ENCODE measurements at places on chromosomes 2 and 18.

- DNase-seq = peak; percentile 2
These were observed 37.1 kb downstream of the FAM161A start for GRCh38 chr2:61816480-61817355.

DNA sequence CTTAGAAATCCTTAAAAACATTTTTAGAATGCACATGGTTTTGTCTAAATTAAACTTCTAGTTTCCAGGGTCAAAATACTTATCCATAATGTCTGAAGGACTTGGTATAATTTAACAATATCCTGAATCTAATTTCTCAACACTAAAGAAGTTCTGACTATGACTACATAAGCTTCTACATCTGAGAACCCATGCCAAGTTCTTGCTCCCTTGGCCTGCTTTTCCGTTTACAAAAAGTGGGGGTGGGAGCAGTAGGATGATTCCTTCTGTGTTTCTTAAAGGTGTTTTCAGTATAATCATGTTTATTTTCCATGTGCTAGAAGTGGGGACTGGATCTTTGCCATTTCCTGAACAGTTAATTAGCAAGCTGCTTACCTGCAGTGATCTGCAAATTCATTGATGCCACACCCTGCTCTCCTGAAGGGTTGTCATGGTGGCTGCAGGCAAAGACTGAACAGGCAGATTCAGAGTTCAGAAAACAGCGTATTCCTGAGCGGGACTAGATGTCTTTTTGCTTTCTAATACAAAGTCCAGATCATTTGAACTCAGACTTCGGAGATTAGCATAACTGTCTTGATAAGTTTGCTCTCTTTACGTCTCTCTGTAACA is 36.2 kb downstream of the ADNP2 start:
- peak; percentile 70 for DNase-seq

DNA sequence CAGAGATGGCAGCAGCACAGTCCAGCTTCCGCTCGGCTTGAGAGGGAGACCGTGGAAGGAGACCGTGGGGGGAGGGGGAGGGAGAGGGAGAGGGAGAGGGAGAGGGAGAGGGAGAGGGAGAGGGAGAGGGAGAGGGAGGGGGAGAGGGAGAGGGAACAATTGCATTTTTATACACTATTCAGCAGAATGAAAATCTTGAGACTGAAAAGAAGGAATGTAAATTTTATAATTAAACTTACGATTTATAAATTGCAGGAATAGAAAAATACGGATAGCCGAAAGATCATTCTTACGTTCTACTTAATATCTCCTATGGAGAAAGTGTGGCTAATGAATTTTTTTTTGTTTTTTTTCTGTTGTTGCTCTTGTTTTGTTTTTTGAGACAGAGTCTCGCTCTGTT is 12.5 kb upstream of the COLEC12 start:
- no peak for DNase-seq

- no peak for DNase-seq
These were observed 62.6 kb downstream of the ODC1 start for GRCh38 chr2:10385501-10385900.

DNA sequence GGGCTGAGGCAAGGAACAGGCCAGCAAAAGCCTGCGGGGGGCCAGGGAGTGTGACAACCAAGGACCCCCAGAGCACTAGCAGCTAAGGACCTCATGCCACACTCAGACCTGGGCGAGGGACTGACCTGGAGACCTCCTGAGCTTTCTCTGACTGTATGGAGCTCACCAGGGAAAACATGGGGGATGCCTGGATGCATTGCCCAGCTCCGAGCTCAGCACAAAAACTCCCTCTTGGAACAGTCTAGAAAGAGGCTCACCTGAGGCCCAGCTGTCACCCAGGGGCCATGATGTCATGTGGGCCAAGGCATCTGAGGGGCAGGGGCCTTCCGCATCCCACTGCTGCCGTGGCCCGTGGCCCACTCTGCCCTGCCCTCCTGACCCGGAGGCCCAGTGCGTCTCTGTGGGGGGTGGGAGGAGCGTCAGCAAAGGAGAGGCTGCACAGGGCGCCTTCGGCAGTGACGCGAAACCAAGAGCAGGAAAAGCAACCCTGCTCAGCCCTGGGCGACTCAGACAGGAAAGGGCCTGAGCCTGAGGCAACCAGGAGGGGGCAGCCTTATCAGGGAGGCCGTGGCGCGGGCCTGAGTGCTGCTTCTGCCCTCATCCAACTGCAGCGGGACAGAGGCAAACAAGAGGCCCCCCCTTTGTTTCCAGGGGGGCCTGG is 57.3 kb upstream of the ALPP start:
- no peak for DNase-seq

- DNase-seq = peak; percentile 45
These were observed 63.7 kb downstream of the BABAM2 start for GRCh38 chr2:27954221-27954673.

DNA sequence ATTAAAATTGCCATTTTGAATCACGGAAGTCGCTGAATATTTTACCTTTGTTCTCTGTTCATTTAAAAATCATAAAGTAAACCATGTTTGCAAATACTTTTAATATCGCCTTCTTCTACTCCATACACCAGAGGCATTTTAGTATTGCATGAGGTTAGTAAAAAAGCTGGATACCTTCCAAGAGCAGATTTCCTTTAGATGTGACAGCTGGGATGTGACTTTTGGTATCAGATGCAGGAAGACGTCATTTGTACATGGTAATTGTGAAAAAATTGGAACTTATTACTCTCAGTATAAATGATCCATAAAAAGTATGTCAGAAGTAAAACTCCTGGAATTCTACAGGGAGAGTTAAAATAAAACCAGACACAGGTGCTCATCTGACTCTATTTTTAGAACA is 89.5 kb downstream of the SLC4A10 start:
- no peak for DNase-seq

GRCh38 chr2:4465671-4466070 is 762.3 kb downstream of the DCDC2C start:
- DNase-seq = no peak

- no peak for DNase-seq
These were observed 80.5 kb downstream of the DGKD start for GRCh38 chr2:233434666-233435330.

GRCh38 chr2:11907190-11907589 is 160.8 kb downstream of the LPIN1 start:
- no peak for DNase-seq

DNA sequence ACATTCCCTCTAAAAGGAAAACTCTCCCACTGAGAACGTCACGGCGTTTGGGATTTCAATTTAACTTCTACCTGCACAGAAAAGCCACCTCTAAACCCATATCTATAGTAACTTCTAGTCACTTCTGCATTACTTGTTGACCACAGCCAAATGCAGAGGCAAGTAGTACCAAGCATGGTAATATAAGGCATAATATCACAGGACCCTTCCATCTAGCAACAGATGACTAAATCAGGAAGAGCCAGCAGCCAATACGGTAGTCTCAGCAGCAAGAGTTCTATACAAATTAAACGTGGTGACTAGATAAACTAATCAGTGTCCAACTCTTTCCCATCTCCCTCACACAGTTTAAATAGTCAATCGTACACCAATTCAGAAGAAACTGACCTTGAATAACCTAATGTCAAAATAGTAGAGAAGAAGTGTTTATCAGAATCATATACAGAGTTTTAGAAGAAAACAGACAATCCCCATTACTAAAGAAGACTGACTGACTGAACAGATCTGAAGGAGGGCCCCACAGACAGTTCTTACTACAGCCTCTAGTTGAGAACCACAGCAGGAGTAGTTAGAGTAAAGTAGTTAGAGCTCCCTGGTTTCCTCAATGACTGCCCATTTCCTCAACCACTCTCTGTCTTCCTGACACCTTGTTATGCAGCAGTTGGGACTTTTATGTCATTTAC is 30.0 kb downstream of the MEMO1 start:
- peak; percentile 77 for DNase-seq

GRCh38 chr18:24190590-24190989 is 51.7 kb downstream of the CABYR start:
- peak; percentile 43 for DNase-seq

- peak; percentile 52 for DNase-seq
These were observed 212.4 kb downstream of the ANAPC1 start for GRCh38 chr2:111671426-111672150.

DNA sequence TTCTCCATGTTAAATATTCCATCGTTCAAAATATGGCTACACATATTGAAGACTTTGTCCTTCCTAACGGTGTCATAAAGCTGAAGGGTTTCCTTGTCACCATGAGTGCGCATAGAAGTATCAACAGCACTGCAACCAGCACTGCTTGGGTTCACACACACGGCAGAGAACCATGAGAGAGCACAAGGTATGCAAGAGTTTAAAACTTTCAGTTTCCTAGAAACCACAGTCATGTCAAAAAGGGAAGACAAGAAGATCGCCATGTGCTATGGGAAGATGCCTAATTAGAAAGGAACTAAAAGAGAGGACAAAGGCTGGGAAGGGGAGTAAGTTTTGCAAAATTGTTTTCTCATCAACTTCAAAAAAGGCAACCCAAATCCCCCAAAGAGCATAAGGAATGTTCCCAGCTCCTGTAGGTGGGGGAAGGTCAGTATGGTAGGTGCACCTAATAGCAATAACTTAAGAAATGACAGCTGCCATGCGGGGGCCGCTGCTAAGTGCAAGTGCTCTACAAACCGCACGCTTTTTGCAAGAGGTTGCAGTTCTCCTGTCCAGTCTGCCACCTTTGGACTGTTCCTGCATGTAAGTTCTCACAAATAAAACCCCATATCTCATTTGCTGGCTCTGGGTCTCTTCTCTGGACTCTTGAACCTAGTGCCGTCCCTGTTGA is 136.8 kb downstream of the TMEM163 start:
- no peak for DNase-seq

- DNase-seq = no peak
These were observed 683 bp upstream of the ENOSF1 start for GRCh38 chr18:713135-713490.

DNA sequence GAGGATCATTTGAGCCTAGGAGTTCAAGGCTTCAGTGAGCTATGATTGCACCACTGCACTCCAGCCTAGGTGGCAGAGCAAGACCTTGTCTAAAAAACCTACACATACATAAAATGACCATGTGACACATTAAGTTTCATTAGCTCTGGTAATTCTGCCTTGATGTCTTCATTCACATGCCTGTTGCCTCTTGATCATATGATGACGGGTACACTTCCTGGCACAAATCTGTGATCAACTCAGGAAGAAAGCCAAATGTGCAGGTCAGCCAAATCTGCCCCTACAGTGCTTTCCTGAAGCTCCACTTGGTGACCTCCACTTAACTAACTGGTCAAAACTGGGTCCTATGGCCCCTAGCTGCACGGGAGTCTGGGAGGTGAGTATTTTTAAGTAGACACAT is 54.4 kb upstream of the B3GNT7 start:
- DNase-seq = no peak

- DNase-seq = no peak
These were observed 58.8 kb upstream of the NT5C1B start for GRCh38 chr2:18648161-18648560.

DNA sequence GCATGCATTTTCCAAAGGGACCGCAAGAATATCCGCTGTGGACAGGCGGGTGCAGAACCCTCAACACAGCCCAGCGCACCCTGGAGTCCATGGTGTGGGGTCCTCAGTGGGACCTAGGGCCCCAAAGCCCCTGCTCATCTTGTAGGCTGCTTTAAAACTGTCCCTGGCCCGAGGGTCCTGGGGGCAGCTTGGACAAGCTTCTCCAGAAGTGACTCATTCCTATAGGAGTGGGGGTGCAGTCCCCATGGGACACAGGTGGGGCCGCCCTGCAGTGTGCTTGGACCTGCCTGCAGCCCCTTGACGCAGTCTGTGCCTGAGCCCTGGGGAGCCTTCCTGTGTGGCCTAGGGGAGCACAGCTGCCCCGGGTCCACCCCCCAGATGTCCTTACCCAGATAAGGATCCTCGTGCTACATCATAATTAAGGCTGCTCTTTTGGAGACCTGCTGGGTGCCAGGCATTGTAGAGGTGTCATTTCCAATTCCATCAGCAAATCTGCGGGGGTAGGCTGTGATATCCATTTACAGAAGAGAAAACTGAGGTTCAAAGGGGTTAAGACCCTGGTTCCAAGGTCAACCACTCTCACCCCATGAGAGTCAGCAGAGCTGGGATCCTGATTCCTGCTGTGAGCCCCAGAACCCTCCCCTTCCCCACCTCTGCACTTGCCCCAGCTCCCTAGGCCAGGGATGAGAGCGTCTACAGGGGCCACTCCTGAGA is 1.7 kb upstream of the HS6ST1 start:
- no peak for DNase-seq

- no peak for DNase-seq
These were observed 100.1 kb downstream of the LRP1B start for GRCh38 chr2:142030735-142031134.

DNA sequence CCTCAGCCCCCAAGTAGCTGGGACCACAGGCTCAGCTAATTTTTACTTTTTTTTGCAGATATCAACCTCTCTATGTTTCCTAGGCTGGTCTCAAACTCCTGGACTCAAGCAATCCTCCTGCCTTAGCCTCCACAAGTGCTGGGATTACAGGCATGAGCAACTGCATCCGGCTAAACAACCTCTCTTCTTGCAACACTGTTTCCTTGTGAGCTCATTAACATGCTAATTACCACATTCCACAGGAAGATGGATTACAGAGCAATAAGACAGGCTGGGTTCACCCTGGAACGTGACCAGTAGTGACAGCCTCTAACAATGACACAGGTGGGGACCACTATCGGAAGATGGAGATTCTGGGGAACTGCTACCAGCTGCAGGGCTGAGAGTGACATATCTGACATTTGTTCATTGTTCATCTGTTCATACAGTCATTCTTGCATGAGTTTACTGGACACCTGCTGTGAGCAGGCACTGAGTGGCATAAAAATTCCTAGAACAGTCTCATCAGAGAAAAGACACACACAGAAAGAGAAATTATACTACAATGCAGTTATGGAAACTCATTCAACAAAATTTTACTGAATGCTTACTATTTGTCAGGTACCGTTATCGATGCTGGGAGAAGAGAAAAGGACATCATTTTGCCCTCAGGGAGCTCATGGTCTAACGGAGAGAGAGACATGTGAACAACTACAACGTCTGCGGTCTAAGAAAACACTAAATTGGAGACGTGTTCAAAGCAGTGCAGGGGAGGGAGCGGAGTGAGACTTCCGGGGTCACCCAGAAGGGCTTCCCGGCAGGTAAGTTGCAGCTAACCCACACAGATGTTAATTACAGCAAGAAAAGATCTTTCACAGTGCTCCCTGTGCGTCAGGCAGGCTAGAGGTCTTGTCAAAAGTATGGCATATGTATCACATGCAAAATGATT is 37.6 kb downstream of the PROC start:
- DNase-seq = no peak

DNA sequence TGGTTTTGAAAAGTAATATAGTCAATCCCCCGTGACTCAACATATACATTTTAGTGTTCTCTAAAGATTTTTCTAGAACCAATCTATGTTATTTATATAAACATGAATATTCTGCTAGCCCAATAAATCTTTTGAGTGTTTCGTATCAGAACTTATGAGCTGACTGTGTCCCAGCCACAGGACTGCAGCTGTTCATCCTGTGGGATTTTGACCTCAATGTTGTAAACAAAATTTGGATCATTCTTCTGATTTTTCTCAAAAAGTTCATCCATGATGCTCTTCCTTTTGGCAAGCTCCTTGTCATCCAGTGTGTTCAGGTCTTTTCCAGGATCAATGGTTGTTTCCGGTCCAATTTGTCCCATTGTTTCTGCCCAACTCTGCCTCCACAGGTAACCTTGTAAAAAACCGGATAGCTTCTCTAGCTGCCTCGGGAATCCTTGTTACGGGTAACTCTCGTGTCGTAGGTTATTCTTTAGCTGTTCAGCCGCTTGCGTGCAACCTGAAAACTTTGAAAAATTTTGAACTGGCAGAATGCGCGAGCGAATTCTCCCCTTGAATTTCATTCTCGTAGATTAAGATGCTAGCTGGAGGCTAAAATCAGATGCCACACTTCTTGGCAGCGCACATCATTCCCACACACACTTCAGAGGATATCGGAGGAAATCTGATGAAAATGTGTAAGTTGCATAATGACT is 195.2 kb downstream of the SH3BP4 start:
- no peak for DNase-seq

- DNase-seq = peak; percentile 46
These were observed 85.4 kb downstream of the MAIP1 start for GRCh38 chr2:200040831-200041230.

Measured in iris pigment epithelial cell (primary cell).